Calu3 (cell line): ENCODE measurements at places on chromosomes 16 and 17.

GRCh38 chr16:89491238-89491869 lies 993 bp upstream of the ANKRD11 start:
- DNase-seq: no peak

DNA sequence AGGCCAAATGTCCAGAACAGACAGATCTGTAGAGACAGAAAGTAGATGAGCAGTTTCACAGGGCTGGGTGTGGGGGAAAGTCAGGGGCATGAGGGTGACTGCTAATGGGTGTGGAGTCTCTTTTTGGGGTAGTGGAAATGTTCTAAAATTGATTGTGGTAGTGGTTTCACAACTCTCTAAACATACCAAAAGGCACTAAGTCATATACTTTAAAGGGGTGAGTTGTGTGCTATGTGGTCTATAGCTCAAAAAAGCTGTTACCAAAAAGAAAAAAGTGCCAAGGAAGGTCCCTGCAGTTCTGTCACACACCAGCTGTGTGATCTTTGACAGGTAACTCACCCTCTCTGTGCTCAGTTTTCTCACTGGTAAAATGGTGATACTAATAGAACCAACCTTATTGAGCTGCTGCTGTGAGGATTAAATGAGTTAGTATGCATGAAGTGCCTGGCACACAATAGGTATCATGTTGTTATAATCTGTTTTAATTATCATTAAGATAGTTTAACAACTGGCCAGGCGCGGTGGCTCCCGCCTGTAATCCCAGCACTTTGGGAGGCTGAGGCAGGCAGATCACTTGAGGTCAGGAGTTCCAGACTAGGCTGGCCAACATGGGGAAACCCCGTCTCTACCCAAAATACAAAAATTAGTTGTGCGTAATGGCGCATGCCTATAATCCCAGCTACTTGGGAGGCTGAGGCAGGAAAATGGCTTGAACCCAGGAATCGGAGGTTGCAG lies 10.3 kb downstream of the ITGAX start:
- DNase-seq: no peak

DNA sequence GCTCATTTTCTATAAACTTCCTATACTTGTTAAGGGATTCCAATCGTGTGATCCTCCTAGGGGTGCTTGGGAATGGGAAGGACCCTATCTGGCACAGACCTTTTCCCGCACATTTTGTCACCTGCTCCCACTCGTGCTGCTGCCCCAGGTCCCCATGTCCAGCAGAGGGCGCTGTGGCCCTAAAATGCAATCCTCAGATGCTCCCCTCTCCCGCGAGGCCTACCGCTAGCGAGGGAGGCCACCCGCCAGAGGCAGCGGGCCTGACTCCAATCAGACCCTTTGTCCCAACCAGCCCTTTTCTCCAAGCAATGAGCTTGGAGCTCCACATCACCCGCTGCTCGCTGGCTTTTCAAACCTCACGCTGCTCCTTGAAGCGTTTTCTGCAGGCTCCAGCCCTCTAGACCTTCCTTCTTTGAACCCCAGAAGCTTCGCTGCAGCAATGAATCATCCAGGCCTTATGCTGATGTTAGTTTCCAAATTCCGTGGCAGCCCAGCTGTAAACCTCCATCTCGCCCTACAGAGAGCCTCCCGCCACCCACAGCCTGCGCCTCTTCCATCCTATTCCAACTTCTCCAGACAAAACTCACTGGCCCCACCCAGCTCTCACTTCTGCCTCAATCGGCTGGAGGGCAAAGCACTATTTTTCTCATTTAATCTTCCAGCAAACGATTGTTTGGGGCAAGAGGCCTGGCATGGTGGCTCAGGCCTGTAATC lies 23.6 kb upstream of the FZD2 start:
- DNase-seq: peak; percentile 96

DNA sequence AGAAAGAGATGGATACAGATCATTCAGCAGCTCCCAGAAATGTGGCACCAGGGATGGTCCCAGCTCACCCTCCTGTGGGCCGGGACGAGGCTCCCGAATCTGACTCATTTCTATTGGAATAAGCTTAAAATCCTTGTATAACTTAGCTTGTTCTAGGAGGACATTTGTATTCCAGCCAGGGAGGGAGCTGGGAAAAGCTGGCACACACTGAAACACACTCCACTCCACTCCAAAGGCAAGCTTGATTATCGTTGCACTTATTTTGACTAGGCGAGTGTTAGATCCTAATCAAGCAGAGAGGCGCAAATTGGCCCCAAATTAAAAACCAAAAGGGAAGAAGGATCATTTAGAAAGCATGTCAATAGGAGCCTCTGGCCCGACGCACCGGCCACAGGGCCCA lies 339.5 kb downstream of the HS3ST4 start:
- no peak for DNase-seq

DNA sequence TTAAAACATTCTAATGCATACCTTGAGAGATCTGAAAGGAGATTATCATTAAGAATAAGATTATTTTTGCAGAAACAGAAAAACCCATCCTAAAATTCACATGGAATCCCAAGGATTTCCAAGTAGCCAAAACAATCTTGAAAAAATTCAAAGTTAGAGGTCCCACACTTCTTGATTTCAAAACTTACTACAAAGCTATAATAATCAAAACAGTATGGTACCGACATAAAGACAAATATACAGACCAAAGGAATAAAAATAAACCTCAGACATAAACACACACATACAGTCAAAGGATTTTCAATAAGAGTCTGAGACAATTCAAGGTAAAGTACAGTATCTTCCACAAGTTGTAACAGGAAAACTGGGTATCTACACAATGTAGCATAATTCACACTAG lies 16.2 kb downstream of the C16orf87 start:
- no peak for DNase-seq

- peak; percentile 52 for DNase-seq
Observed at GRCh38 chr17:38508954-38509771, 80.9 kb downstream of the ARHGAP23 start.

DNA sequence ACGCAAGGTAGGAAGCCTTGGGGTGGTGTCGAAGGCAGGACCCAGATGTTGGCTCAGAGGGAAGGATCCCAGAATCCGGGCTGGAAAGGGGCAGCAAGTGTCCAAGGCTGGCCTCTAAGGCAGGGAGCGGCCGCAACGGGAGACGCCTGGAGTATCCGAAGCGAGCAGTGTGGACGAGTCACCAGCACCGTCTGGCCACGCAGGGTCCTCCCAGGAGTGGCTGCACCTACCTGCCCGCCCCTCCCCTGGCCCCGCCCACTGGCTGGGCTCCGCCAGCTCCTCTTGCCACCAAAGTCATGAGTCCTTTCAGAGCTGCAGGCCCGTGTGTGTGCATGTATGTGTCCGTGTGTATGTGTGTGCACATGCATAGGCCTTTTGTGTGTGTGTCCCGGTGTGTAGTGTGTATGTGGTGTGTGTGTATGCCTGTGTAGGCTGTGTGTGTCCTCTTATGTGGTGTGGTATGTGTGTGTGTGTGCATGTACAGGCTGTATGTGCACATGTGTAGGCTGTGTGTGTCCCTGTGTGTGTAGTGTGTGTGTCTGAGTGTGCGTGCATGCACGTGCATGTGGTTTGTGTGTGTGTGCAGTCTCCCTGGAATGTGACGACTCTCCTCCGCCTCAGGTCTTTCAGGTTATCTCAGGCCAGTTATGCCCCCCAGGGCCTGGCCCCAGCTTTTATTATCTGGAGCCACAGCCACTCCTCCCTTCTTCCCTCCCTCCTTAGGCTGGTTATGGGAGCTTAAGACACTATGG lies at the start of gene PRSS8:
TSS of gene PRSS8 (minus strand) at position 193 of the 752 bp plus-strand sequence. CDS start 229 bp downstream, outside the sequence.
- peak; percentile 91 for DNase-seq

DNA sequence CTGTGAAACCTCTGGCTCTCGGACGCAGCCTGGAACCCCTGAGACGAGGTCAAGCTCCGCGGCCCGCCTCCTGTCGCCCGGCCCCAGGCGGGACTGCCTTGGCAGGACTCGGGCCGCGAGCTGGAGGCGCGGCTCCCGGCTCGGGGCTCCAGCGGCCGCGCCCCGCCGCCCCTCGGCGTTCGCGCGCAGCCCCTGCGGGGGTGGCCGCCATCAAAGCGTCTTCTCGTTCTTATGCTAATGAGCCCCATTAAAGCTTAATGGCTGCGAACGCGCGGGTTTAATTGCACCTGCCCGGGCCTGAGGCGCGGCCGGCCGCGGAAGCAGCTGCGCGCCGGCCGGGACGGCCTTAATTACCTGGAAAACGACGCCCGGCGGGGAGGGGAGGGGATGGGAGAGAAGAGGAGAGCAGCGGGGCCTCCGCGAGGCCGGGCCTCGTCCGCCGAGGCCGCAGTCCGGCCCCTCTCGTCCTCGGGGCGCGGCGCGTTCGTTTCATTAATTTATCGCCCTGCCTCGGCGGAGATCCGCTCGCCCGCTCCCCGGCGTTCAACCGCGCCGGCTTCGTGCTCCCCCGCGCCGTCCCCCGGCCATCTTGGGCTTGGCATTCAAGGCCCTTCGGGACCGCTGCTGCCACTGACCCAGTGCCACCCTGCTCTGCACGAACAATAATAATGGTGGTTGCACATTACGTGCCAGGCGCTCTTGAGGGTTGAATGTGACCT lies 19.2 kb downstream of the RAI1 start:
- DNase-seq: no peak

DNA sequence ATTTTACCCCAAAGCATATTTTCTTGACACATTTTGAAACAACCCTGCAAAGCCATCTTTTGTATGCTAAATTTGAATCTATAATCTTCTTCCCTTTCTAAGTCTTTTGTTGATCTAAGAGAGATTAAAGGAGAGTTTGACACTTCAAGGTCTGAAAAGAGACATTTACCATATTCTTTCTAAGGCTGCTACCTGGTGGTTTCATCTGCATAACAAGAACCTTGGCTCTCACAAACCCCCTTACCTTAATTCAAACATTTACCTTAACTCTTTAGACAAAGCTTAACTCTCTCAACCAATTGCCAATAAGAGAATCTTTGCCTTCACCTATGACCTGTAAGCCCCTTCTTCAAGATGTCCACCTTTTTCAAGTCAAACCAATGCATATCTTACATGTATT lies 1143.6 kb downstream of the CDH11 start:
- no peak for DNase-seq

- no peak for DNase-seq
Observed at GRCh38 chr17:42886283-42887176, 14.1 kb upstream of the G6PC1 start.

DNA sequence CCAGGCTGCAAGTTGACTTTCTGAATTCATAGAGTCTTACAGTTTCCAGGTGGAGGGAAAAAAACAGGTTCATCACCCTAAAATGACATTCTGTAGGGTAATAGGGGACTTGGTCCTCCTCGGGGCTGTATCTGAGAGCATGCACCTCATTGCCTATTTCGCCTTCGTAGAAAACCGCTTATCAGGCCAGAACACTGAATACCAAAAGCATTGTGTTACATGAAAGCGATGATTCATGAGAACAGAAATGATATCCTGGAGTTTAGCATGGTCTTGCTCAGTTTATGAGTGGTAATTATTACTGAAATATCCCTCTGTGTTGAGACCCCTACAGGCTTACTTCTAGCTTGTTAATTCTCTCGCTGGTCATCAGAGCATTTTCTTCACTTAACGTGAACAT lies 61.4 kb upstream of the ARHGAP44 start:
- no peak for DNase-seq

DNA sequence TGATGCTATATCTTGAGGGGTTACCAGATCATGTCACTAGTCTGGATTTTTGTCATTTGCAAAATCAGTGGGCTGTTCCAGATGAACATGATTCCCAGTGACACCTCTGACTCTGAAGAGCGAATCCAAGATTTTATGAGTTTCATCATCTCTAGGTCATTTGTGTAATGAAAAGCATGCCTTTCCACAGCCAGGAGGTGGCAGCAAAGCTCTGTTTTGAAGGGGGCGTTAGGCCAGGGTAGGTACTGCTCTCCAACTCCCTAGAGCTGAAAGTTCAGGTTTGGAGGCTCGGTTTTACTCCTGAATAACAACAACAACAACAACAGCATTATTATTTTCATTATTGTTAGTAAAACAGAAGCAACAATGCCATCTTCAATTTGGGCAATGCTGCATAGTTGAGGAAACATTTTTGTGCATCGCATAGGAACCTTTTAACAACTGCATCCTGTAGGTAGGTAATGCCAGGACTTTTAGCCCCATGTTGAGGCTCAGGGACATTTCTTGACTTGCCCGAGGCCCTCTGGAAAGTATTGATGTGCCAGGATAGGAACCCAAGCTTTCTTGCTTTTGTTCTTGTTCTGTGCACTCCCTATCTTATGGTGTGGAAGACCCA lies 77.0 kb downstream of the MYH13 start:
- peak; percentile 28 for DNase-seq

DNA sequence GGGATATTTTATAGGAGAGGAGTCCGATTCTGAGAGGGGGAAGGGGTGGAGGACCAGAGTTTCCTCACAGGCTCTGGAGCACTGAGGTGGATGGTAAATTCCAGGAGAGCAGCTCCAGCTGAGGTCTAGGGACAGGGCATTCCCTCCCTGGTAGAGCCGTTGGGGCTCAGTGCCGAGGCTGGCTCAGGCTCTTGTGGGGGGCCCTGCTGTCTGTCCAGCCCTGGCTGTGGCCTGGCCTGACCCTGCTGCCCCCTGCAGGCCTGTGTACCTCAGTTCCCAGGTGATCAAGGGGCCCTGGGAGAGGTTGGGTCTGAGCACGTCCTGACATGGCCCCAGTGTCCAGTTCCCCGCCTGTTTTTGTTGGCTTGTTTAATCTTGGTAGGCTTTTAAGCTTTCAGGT lies 16.8 kb downstream of the ZNF750 start:
- no peak for DNase-seq

DNA sequence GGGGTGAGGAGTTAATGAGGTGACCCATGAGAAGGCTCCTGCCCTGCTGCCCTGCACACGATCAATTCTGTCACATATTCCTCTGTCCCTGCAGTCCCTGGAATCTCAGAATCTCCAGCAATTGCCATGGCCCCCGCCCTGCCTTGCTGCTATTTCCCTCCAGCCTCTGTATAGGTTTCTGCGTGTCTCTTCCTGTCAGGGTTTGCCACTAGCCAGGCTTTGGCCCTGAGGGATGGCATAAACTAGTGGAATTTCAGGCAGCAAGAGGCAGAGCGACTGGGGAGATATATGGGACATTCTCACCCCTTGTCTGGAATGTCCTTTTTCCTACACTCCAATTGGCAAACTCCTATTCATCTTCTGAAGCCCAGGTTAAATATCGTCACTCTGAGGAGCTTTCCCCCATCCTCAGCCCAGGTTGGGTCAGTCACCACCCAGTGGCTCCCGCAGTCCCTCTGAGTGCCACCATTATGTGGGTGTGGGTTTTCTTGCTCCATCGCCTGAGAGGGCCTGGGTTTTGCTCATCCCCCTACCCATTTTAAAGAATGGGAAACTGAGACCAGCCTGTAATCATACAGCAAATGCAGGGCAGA lies 15.5 kb upstream of the NATD1 start:
- DNase-seq: no peak

DNA sequence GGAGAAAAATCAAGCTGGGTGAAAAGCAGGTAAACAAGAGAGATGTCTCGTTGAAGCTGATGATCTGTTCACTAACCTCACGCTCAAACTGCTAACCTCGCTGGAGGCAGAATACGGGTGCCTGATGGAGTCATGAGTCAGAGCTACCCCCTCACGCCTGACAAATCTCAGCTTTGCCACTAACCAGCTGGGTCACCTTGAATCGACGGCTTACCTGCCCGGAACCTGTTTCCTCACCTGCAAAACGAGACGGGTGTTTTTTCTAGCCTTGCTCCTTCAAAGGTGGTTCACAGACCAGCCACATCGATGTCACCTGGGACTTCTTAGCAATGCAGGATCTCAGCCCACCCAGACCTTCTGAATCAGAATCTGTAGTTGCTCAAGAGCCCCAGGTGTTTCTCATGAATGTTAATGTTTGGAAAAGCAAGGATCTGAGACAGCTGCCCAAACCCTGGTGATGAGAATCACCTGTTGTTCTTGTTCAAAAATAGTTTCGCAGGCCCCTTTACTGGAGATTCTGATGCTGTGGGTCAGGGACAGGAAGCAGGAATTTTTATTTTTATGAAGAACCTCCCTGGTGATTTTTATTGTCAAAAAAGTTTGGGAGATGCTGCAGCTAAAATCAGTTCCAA lies 56.9 kb downstream of the MARCHF10 start:
- DNase-seq: no peak

- no peak for DNase-seq
Observed at GRCh38 chr16:35146723-35147458, 1687.5 kb downstream of the TP53TG3F start.
